ENCODE measurements at places on chromosomes 4 and X.

DNA sequence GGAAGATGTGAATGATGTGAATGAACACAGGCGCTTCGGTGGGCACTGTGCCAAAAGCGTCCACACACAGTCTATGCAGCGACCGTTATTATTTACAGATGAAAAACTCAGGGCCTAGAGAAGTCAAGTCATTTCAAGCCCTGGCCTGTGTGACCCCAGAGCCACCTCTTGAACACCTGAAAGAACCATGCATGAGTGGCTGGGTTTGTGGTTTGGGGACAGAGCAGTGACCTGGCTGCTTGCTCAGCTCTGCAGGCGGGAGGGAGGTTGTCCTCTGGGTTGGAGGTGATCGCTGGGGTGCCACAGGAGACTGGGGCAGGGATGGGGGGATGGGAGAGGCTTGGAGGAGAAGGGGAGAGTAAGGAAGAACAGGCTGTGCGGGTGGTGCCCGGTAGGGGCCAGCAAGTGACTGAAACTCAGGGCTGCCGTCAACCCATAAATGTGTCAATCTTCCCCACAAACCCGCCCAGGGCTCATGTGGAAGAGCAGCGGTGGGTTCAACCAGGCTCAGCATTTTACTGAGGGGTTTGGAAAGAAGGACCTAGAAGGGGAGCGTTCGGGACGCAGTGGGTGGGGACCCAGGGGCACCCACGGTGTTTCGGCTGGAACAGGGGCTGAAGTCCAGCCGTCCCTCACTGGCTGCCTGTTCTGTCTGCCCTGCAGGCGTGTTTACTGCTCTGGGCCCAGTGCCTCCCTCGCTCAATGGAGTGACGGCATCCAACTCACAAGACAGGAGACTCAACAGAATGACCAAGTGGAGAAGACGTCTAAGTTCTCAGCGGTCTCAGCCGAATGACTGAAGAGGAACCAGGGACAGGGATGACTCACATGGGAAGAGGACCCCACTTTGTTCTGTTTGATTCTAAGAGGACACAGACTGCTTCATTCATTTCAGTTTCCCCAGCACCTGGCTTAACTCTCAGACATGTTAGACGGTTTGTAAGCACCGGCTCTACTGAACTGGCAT is 167.8 kb downstream of the AFAP1 start:
- H3K27me3 ChIP-seq, result no peaks in the 10 kb centered on the region
- no peak overlapping the region for H3K4me3 ChIP-seq
- peaks cover 27% of the 10 kb centered on the region for H3K4me1 ChIP-seq
- H3K27ac ChIP-seq, result peak overlapping the region; percentile 40

- H3K27ac ChIP-seq, result no peak overlapping the region
- no peaks in the 10 kb centered on the region for H3K4me1 ChIP-seq
- H3K27me3 ChIP-seq, result no peaks in the 10 kb centered on the region
- H3K4me3 ChIP-seq, result no peak overlapping the region
- DNase-seq, result no peak
Measured at GRCh38 chr4:59570860-59571476, 1629.2 kb upstream of the ADGRL3 start.

- peak overlapping the region; percentile 50 for H3K27ac ChIP-seq
- peaks cover 20% of the 10 kb centered on the region for H3K4me1 ChIP-seq
- peaks cover 9% of the 10 kb centered on the region for H3K27me3 ChIP-seq
- no peak overlapping the region for H3K4me3 ChIP-seq
- no peak for DNase-seq
Measured at GRCh38 chr4:184147858-184148737, 69.6 kb downstream of the ENPP6 start.

DNA sequence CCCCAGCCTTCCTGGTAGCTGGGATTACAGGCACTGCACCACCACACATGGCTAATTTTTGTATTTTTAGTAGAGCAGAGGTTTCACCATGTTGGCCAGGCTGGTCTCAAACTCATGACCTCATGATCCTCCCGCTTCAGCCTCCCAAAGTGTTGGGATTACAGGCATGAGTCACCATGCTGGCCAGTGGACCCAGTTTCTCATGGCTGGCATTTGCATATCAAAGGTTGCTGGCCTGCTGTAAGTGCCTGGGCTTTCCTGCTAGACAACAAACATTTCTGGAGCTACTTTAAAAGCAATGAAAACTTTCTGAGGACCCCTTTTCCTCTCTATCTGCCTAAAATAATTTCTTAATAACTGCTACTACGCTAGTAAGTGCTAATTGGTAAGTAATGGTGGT is 228.2 kb downstream of the PCDH10 start:
- no peak overlapping the region for H3K4me3 ChIP-seq
- no peak for DNase-seq
- no peaks in the 10 kb centered on the region for H3K4me1 ChIP-seq
- H3K36me3 ChIP-seq, result no peaks in the 10 kb centered on the region
- no peaks in the 10 kb centered on the region for H3K27me3 ChIP-seq

- no peak within 1 kb of the TSS for H3K4me3 ChIP-seq
- H3K4me1 ChIP-seq, result peaks cover 2% of the 10 kb centered on the region
- H3K36me3 ChIP-seq, result no peaks in the 10 kb centered on the region
- DNase-seq, result no peak
Measured at GRCh38 chr4:37960098-37960497, at the start of gene PTTG2. Gene PTTG2, plus strand, starts transcription at chr4:37960398. Its CDS starts 37 bp downstream, at chr4:37960435.

DNA sequence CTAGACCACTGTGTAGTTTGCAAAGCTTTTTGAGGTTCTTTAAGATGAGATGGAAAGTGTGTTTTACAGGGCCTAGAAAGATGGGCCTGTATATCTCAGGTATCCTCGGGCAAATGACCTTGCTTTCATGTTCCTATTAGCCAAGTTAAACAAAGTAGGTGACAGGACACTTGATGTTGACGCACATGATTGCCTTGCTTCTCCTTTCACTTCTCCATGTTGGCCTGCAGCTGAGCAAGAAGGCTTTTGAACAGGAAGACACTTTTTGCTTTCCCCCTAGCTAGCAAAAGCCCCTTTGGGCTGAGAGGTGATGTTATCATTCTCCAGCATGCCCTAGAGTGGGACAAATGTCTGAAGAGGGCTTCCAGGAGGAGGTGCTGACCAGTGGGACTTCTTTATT is 202.1 kb downstream of the GPC3 start:
- DNase-seq, result no peak
- no peaks in the 10 kb centered on the region for H3K27me3 ChIP-seq
- no peak overlapping the region for H3K4me3 ChIP-seq
- H3K4me1 ChIP-seq, result no peaks in the 10 kb centered on the region
- no peaks in the 10 kb centered on the region for H3K36me3 ChIP-seq
- H3K27ac ChIP-seq, result no peak overlapping the region

- H3K36me3 ChIP-seq, result no peaks in the 10 kb centered on the region
- H3K27ac ChIP-seq, result no peak overlapping the region
- DNase-seq, result no peak
- no peaks in the 10 kb centered on the region for H3K27me3 ChIP-seq
- no peak overlapping the region for H3K4me3 ChIP-seq
- no peaks in the 10 kb centered on the region for H3K4me1 ChIP-seq
Measured at GRCh38 chrX:10938365-10938923, 172.7 kb upstream of the HCCS start.
